ENCODE measurements at places on chromosomes 5 and 9.

GRCh38 chr9:38160613-38161215 lies 91.7 kb upstream of the SHB start:
- DNase-seq, result no peak

DNA sequence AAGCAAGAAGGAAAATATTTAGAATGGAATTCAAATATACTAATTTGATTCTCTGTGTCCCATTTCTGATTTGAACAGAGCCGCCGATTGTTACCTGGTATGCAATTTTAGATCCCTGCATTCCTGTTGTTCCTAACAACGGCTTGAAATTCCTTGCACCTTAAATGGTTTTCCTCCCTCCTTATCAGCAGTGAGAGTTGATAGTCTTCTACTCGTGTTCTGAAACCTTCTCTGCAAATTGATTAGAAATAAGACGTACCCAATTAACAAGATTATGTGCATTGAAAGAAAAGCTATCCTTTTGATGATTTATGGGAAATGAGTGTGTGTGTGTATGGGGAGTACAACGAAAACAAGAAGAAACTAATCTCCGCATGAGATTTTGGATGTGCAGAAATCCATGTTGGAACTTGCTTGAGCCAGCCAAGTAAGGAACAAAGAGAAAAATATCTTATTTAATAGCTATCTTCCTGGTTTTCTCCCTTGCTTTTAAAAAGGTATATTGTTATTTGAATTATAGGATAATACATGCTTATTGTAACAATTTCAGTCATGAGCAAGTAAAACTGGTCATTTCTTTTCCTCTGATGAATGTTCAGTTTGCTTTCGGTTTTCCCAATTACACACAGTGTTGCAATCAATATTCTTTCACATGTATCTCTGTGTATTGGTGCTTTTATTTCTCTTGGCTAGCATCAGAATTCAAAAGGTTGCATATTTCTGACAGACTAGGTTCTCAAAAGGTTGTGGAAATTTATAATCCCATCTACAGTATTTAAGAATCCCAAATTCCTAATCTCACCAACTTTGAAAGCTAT lies 211.1 kb upstream of the ACTBL2 start:
- DNase-seq, result no peak

GRCh38 chr9:79562749-79563386 lies 8.9 kb upstream of the TLE4 start:
- DNase-seq, result no peak

DNA sequence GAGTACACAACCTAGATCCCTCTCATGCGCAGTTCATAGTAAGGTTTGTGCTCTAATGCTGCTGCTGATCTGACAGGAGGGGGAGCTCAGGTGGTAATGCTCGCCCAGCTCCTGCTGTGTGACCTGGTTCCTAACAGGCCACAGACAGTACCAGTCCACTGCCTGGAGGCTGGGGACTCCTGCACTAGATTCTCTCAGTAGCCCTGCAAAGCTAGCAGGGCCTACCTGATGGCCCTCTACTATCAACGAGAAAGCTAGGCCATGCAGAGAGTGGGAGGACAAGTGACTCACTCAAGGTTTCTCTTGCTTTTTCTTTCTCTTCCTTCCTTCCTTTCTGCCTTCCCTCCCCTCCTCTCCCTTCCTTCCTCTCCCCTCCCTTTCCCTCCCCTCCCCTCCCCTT lies 55.1 kb upstream of the TEX48 start:
- DNase-seq, result no peak
